Activated T-helper 1 cell treated with anti-CD3 and anti-CD28 coated beads, Interleukin-2, amount 50 U/mL, for 16 hours (primary cell): ENCODE measurements at places on chromosomes 3 and 15.

DNA sequence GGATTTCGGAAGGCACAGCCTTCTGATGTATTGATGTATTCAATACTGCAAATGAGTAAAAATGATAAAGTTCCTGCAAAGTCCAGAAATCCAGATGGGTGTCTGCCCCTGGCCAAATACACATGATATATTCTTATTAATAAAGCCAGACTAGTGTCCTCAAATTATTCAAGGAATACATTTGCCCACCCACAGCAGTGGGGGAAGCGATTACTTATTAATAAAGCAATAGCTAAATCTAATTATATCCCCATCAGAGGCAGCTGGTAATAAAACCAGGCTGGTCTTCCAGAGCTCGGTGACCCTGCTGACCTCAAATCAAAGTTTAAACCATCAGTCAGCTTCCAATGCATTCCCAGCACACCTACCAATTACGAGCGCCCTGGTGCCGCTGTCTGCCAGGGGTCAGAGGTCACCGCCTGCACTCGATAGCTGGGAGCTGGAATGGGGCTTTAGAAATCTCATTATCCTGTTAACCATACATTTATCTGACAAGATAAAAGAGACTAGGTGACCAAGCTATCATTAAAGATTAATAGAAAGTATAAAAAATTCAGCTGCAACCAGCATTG, 330.3 kb downstream of the UACA start:
- no peak for DNase-seq

- DNase-seq, result no peak
Measured at GRCh38 chr15:74179101-74179841, 5.8 kb downstream of the ISLR start.

- no peak for DNase-seq
Measured at GRCh38 chr15:38842226-38842625, 277.6 kb upstream of the RASGRP1 start.

- no peak for DNase-seq
Measured at GRCh38 chr3:158801201-158801600, 653 bp upstream of the MFSD1 start.

- DNase-seq, result no peak
Measured at GRCh38 chr3:12730506-12731242, 28.4 kb downstream of the TMEM40 start.

DNA sequence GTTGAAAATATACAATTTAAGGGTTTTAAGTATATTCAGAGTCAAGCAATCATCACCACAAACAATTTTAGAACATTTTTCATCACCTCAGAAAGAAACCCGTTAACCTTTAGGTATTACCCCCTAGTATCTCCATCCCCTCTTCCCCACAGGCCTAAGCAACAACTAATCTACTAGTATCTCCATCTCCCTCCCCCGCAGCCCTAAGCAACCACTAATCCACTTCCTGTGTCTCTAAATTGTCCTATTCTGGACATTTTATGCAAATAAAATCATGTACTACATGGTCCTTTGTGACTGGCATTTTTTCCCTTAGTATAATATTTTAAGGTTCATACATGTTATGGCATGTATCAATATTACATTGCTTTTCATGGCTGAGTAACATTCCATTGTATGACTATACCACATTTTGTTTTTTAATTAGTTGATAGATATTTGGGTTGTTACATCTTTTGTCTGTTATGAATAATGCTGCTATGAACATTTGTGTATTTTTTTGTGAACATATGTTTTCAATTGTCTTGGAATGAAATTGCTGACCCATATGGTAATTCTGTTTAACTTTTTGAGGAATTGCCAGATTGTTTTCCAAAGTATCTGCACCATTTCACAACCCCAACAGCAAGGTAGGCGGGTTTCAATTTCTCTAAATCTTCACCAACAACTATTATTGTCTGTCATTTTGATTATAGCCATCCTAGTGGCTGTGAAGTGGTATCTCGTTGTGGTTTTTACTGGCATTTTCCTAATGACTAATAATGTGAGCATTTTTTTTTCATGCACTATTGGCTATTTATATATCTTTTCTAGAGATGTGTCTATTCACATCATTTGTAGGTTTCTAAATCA, 215.6 kb upstream of the CD96 start:
- no peak for DNase-seq

DNA sequence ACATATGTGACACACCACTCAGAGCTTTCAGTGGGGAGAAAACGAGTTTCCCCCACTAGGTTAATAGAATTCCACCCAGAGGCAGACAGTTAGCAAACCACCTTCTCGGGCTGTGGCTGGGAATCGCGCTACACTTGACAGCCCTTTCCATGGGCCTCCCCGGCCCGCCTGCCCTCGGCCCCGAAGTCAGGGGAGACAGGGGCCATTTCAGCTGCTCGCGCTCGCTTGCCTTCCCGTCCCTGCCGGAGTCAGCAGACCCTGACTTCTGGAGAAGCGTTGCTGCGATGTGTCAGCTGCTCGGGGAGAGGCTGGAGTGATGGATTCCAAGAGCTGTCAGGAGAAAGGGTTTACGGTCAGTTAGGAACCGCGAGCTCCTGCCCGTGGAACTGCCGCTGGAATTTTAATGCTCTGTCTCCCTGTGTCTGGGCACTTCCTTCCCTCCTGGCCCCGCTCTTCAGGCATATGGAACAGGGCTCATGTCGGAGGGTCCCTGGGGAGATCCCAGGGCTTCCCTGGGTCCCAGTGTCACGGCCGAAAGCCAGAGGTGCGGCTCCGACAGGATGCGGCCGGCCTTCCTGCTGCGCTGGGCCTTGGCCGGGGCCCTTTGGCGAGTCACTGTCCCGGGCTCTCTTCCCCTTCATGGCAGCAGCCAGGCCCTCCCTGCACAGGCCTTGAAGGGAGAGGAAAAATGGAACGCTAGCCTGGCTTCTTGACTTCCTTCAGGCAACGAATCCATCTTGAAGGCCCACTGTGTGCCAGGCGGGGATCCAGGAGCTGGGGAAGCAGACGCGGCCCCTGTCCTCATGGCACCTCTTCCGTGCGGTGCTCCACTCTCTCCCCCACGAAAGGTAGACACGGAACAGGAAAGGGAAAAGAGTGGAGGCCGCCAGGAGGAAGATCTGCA, 38.4 kb upstream of the VPS8 start:
- DNase-seq, result no peak

DNA sequence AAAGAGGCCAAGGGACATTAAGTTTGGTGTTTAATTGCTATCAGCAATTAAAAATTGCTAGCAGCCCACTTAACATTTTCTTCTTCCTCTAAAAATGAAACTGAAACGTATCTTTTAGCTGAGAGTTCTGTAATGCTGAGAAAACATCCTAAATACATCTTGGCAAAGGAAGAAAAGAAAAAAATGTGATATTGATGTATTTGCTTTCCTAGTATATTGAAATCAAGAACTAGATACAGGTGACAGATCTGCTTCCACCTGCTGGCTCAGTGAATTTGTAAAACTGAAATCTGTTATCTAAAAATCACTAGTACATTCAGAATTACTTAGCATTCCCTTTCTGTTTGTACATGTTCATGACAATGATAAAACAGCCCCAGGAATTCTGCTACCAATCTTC, 283.2 kb downstream of the ZBTB20 start:
- no peak for DNase-seq

- DNase-seq, result no peak
Measured at GRCh38 chr3:141810161-141810560, 47.0 kb downstream of the GRK7 start.

- no peak for DNase-seq
Measured at GRCh38 chr15:50234764-50235163, 30.8 kb downstream of the HDC start.

DNA sequence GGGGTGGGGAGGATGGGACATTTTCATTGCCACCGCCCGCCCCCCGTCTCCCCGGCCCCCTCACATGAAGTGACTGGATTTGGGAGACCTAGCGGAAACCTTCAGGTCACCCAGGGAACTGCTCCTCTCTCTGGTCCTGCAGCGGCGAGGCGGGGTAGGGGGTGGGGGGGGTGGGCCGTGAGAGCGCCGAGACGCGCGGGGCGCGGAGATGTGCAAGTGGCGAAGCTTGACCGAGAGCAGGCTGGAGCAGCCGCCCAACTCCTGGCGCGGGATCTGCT, 712 bp upstream of the MME start:
- DNase-seq, result no peak

GRCh38 chr3:157810924-157811718, 295.1 kb downstream of the SHOX2 start:
- DNase-seq, result no peak

GRCh38 chr15:75779504-75779903, 63.7 kb upstream of the UBE2Q2 start:
- no peak for DNase-seq
